ENCODE measurements at places on chromosomes 16 and 17.

DNA sequence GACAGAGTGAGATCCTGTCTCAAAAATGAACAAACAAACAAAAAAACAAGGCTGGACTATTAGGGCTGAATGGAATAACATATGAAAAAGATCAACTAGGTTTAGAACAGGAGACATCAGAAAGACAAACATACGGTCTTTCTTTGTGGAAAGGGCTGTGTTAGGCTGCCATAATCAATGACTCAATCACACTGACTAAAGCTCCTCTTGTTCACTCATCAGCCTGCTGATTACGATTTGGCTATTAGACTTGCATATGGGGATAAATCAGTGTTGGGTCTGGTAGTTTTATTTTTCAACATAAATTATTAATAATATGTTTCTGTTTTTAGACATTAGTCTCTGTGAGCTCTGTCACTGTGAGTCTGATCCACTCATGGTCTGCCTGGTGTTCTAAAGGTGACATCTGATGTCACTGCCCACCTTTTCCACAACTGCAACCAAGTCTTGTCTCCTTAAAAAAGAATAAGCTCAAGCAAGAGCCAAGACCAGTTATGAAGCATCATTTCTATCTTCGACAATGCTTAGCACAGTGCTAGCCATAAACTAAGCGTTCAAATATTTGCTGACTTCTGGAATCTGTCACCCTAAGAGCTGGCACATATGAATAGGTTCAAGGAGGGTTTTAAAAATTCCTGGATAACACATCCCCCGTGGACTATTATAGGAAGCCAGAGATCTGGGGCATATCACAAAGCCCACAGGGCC lies 10.2 kb downstream of the CFAP20 start:
- no peak overlapping the region for H3K4me3 ChIP-seq
- H3K36me3 ChIP-seq: peaks cover 25% of the 10 kb centered on the region
- peaks cover 31% of the 10 kb centered on the region for H3K4me1 ChIP-seq
- no peak for DNase-seq
- no peak overlapping the region for H3K27ac ChIP-seq

DNA sequence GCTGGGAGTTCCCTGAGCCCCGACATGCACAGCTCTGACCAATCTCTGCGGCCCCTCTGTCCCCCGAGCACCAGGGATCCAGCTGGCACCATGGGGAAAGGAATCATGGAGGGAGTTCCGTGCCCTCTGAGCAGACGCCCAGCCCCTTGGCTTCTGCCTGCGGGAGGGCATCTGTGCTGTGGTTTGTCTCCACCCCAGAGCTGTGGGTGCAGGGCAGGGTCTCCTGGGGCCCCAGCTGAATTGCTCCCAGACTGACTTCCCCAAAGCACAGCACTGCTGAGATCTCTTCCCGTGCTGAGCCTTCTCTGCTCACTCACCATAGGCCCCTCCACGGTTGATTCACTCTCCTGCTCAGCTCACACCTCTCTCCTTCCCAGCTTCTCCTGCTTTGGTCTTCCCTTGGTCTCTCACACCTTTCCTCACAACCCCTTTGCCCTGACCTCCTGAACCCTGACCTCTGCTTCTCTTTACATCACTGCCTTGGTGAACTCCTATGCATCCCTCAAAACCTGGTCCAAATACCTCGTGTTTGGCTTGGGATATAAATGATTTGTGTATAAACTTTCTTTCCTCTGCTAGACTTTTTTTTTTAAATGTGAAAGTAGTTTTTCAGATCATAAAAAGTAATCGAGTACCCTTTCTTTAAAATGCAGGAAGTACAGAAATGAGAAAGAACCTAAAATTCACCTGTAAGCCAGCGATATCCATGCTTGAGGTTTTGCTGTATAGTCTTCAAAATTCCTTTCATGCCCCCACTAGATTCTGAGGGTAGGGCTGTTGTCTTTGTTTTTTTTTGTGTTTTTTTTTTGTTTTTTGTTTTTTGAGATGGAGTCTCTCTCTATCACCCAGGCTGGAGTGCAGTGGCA lies 265.3 kb downstream of the SEC14L1 start:
- peaks cover 18% of the 10 kb centered on the region for H3K36me3 ChIP-seq
- DNase-seq: no peak
- H3K4me3 ChIP-seq: peak overlapping the region; percentile 89
- no peaks in the 10 kb centered on the region for H3K27me3 ChIP-seq
- peak overlapping the region; percentile 98 for H3K27ac ChIP-seq

- H3K36me3 ChIP-seq: peaks cover 3% of the 10 kb centered on the region
- H3K27me3 ChIP-seq: no peaks in the 10 kb centered on the region
- H3K4me3 ChIP-seq: no peak overlapping the region
Observed at GRCh38 chr17:74296548-74296936, 22.5 kb downstream of the DNAI2 start.

DNA sequence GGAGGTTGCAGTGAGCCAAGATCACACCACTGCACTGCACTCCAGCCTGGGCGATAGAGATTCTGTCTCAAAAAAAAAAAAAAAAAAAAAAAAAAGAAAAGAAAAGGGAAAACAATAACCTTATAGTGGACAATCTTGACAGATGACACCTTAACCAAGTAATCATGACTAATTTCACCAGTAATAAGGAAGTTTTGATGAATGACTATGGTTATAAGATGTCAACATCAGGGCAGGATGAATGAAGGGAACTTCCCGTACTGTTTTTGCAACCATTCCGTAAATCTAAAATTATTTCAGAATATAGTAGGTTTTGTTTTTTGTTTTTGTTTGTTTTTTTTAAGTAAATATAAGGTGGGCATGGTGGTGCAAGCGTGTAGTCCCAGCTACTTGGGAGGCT lies 23.0 kb downstream of the GSPT1 start:
- H3K4me3 ChIP-seq: no peak overlapping the region
- no peak for DNase-seq
- H3K27ac ChIP-seq: no peak overlapping the region
- H3K36me3 ChIP-seq: peaks cover 68% of the 10 kb centered on the region
- no peaks in the 10 kb centered on the region for H3K27me3 ChIP-seq

GRCh38 chr17:79930062-79930876 lies 91.0 kb upstream of the CBX4 start:
- peaks cover 51% of the 10 kb centered on the region for H3K27me3 ChIP-seq
- H3K36me3 ChIP-seq: peaks cover 2% of the 10 kb centered on the region
- H3K4me3 ChIP-seq: no peak overlapping the region
- no peak for DNase-seq
- H3K4me1 ChIP-seq: peaks cover 24% of the 10 kb centered on the region
- no peak overlapping the region for H3K27ac ChIP-seq

DNA sequence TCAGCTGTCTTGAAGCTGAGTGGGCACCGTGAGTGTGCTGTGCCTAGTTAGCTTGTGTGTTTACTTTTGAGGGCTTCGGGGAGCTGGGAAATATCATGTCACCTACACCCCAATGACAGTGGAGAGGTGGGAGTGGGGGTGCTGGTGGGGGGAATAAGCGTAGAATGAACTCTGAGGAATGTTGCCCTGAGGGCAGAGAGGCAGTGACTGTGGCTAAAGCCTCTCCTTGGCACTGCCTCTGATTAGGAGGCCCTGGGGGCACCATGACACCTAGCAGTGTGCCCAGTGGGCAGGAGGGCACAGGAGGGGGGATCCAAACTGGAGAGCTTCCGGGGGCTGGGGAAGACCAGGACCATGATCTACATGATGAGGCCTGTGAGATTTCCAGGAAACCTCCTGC lies 24.8 kb downstream of the CACNA1G start:
- H3K27ac ChIP-seq: no peak overlapping the region
- no peaks in the 10 kb centered on the region for H3K4me1 ChIP-seq
- H3K27me3 ChIP-seq: peaks cover 50% of the 10 kb centered on the region
- no peaks in the 10 kb centered on the region for H3K36me3 ChIP-seq
- no peak for DNase-seq
- H3K4me3 ChIP-seq: no peak overlapping the region

- peak overlapping the region; percentile 66 for H3K27ac ChIP-seq
- DNase-seq: no peak
- no peak overlapping the region for H3K4me3 ChIP-seq
- peaks cover 37% of the 10 kb centered on the region for H3K27me3 ChIP-seq
- no peaks in the 10 kb centered on the region for H3K36me3 ChIP-seq
Observed at GRCh38 chr17:50614471-50615051, 20.1 kb upstream of the ABCC3 start.

DNA sequence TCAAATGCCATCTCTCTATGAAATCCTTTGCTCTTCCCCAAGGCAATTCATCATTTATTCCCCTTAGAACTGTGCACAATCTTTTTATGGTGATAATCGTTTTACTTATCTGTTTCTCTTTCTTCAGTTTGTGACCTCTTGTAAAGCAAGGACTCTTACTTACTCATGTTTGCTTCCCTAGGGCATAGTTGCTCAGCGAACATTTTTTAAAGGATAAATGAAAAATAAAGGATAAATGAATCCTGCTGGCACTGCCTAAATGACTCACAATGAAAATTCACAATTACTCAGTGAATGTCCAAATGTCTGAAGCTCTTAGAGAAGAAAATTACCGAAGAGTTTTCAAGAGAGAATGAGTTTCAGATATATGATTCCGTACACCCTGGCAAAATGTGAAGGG lies 671.7 kb downstream of the CDH11 start:
- no peaks in the 10 kb centered on the region for H3K27me3 ChIP-seq
- DNase-seq: no peak
- no peaks in the 10 kb centered on the region for H3K36me3 ChIP-seq
- no peak overlapping the region for H3K4me3 ChIP-seq

DNA sequence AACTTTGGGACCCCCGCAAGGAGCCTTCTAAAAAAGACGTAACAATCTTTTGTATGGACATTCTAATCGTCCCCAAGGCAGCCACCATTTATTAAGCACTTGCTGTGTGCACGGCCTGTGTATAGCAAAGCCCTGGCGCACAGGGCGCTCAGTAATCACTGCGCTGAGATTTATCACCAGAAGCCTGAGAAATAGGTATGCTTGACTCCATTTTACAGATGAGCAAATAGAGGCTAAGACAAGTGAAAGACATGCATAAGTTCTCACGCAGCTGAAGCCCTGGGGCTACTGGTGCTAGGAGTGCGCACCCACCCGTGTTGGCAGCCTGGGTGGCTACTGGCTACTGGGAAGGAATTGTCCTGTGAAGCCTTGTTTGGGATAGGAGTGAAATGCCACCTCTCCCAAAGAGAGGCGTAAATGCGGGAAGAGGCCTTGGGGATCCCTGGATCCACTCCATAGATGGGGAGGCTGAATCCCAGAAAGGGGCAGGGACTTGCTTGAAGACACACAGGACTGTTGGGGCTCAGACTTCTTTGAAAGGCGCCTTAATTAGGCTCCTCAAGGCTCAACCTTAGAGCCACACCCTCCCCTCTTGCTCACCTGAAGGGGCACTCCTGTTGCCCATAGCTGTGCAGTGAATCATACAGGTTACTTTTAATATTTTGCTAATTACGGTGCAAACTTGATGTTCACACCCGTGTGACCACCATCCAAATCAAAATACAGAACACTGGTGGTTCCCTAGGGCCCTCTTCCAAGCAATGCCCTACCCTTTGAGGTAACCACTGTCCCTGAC lies 634 bp upstream of the NATD1 start:
- H3K4me1 ChIP-seq: peaks cover 43% of the 10 kb centered on the region
- no peaks in the 10 kb centered on the region for H3K27me3 ChIP-seq
- H3K36me3 ChIP-seq: peaks cover 6% of the 10 kb centered on the region
- H3K4me3 ChIP-seq: peak overlapping the region; percentile 81
- peak overlapping the region; percentile 85 for H3K27ac ChIP-seq

GRCh38 chr16:15993946-15994665 lies 44.7 kb downstream of the ABCC1 start:
- H3K4me3 ChIP-seq: no peak overlapping the region
- no peak overlapping the region for H3K27ac ChIP-seq
- peaks cover 17% of the 10 kb centered on the region for H3K36me3 ChIP-seq
- H3K4me1 ChIP-seq: peaks cover 37% of the 10 kb centered on the region
- no peaks in the 10 kb centered on the region for H3K27me3 ChIP-seq

DNA sequence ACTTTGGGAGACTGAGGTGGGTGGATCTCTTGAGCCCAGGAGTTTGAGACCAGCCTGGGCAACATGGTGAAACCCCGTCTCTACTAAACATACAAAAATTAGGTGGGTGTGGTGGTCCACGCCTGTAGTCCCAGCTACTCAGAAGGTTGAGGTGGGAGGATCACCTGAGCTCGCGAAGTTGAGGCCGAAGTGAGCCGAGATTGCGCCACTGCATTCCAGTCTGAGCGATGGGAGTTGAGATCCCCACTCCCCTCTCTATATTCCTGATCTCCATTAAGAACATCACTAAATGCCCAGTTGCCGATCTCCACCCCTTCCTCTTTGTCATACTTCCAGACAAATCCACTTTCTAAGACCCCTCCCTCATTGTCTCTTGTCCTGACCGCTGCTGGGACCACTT lies 24.3 kb upstream of the ZNF652 start:
- no peak for DNase-seq
- H3K27ac ChIP-seq: peak overlapping the region; percentile 94
- peaks cover 2% of the 10 kb centered on the region for H3K36me3 ChIP-seq
- H3K27me3 ChIP-seq: no peaks in the 10 kb centered on the region

GRCh38 chr17:61291451-61292285 lies 108.0 kb upstream of the TBX2 start:
- no peaks in the 10 kb centered on the region for H3K36me3 ChIP-seq
- no peak for DNase-seq
- H3K27me3 ChIP-seq: no peaks in the 10 kb centered on the region
- no peak overlapping the region for H3K27ac ChIP-seq
- no peak overlapping the region for H3K4me3 ChIP-seq

GRCh38 chr16:79071424-79071823 lies 529.1 kb downstream of the MAF start:
- no peak for DNase-seq
- no peak overlapping the region for H3K4me3 ChIP-seq
- H3K27me3 ChIP-seq: no peaks in the 10 kb centered on the region
- no peak overlapping the region for H3K27ac ChIP-seq
- H3K36me3 ChIP-seq: no peaks in the 10 kb centered on the region
- peaks cover 3% of the 10 kb centered on the region for H3K4me1 ChIP-seq

DNA sequence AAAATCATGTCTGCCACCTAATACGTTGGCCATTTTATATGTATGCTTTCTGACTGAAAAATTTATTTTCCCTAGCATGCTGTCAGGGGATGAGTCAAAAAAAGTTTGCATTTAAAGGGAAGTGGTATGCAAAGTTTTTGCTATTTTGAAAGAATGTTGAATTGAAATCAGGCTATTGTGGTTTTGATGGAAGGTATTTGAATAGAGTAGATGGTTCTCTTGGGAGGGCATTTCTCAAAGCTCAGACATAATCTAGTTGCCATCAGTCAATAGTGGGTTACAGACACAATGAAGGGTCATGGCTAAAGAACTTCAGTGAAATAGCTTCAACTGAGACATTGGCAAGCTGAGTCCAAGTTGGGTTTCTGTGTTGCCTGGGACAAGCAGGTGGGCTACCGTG lies 102.4 kb downstream of the MAP2K6 start:
- DNase-seq: no peak
- H3K36me3 ChIP-seq: peaks cover 29% of the 10 kb centered on the region
- H3K4me1 ChIP-seq: peaks cover 6% of the 10 kb centered on the region
- no peak overlapping the region for H3K27ac ChIP-seq
- H3K27me3 ChIP-seq: no peaks in the 10 kb centered on the region

DNA sequence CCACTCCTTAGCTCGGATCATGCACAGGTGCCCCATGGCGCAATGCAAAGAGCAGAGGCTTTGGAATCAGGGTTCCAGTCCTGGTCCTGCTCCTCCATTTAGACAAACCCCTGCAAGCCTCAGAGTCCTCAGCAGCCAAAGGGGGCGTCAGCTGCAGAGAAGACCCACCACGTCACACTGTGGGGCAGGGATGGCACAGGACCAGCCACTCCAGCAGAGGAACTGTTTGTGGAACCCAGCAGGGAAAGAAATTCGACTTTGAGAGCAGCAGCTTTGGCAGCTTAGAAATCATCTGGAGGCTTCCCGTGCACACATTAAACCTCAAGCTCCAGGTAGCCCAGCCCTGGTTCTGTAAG lies 25.2 kb downstream of the C17orf100 start:
- peaks cover 42% of the 10 kb centered on the region for H3K27me3 ChIP-seq
- no peak overlapping the region for H3K27ac ChIP-seq
- no peaks in the 10 kb centered on the region for H3K36me3 ChIP-seq
- no peak overlapping the region for H3K4me3 ChIP-seq

Data from central memory CD8-positive, alpha-beta T cell (primary cell).